ENCODE measurements at places on chromosomes 11 and 22. TPM values are rescaled to one million over a fixed set of nuclear protein-coding genes. Genes with fewer than 3 reads are reported as not detected.
A peak's percentile ranks its signal among the peaks of the same experiment; 100 is the strongest.

DNA sequence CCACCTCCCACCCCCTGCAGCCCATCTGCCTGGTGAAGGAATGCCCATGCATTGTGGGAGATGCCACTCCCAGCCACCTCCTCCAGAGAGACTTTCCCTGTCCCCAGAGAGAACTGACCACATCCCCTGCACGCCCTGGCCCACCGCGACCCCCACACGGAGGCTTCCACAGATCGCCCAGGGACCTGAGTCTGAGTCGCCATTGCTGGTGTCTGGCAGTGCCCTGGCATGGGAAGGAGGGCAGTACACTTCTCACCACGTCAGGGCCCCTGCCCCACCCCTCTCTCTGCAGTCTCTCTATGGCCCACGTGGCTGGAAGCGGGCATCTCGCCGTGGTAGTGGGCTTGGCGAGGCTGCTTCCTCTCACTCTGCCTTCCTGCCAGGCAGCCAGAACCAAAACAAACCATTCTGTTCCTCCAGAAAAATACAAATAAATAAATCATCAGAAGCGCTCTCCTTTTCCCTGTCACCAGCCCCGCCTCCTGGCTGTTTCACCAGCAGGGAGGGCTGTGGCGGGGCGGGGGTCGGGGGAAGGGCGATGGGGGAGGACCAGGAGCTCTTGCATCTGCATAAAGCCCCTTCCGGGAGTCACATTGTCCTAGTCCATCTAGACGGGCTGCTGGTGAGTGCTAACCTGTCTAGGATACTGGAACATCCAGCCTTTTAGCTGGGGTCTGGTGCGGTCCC is 20.9 kb downstream of the SHISAL1 start:
- H3K27ac ChIP-seq: no peak overlapping the region
- no peaks in the 10 kb centered on the region for H3K4me1 ChIP-seq
- DNase-seq: no peak
- H3K27me3 ChIP-seq: peaks cover 2% of the 10 kb centered on the region

The PHF21B gene
- 0.07 TPM for total RNA-seq

GRCh38 chr11:76810151-76810853 is 27.1 kb downstream of the TSKU start:
- H3K27ac ChIP-seq: peak overlapping the region; percentile 64
- H3K27me3 ChIP-seq: peaks cover 12% of the 10 kb centered on the region
- H3K36me3 ChIP-seq: no peaks in the 10 kb centered on the region
- peaks cover 26% of the 10 kb centered on the region for H3K4me1 ChIP-seq

DNA sequence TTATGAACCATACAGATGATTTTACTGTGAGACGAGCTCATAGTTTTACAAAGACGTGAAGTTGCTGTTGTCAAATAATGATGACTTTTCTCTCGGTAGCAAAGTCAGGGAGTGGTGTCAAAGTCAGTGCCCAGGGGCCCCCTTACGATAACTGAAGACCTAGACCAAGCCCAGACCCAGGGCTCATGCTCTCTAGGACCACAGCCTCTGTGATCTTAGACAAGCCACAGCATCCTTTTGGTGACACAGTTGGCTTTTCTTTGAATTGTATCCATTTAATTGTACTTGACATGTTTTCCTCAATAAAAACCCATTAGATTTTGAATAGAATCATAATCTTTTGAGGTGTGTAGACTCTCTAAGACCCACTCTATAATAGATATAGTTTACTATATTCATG is 17.9 kb upstream of the POGLUT3 start:
- no peak overlapping the region for H3K4me3 ChIP-seq
- H3K27me3 ChIP-seq: no peaks in the 10 kb centered on the region
- H3K36me3 ChIP-seq: peaks cover 1% of the 10 kb centered on the region
- no peaks in the 10 kb centered on the region for H3K4me1 ChIP-seq

DNA sequence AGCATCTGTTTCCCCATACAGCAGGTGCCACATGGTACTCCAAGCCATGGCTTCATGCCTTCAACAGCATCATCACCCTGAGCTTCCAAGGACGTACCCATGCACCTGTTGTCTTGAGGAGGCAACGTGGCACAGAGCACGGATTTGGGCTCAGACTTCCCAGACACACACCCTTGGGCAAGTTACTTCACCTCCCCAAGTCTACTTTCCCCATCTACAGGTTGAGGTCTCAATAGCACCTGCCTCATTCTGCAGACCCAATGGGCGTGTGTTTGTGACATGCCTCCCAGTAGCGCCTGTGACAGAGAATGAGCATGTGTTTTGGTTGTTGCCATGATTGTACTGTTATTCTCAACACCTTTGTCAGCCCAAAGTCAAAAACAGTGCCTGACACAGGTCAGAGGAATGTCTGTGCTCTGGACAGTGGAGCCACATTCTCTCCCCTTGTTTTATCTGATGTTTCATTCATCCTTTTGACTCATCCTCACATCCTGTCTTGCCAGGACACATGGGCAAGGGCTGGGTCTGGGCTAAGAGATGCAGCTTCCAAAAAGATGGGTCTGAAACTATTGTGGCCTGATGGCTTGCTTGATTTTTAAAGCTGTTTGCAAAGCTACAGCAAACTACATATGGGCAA is 53.4 kb upstream of the CCND1 start:
- H3K27ac ChIP-seq: no peak overlapping the region
- no peak overlapping the region for H3K4me3 ChIP-seq
- H3K27me3 ChIP-seq: peaks cover 14% of the 10 kb centered on the region
- no peaks in the 10 kb centered on the region for H3K4me1 ChIP-seq
- DNase-seq: no peak

DNA sequence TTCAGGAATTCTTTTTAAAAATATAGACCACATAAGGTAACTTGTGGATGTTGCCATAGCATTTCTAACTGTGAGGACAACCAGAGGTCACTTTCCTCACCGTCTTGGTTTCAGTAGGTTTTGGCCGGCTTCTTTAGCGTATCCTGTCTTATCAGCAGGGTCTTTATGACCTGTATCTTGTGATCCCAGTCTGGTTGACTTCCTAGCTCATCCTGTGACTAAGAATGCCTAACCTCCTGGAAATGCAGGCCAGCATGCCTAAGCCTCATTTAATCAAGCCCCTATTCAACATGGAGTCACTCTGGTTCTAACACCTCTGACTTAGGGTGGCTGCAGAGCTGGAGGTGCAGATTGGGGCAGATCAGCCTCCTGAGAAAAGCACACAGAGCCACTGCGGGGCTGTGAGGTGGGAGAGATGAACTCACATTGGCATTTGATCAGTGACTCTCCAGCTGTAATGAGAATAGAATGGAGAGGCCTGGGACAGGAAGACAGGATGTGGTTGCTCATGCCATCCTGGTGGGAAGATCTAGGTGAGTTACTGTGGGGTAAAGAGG is 41.1 kb upstream of the TOP3B start:
- peaks cover 5% of the 10 kb centered on the region for H3K27me3 ChIP-seq
- H3K4me3 ChIP-seq: no peak overlapping the region
- no peak for DNase-seq
- H3K36me3 ChIP-seq: no peaks in the 10 kb centered on the region
- H3K4me1 ChIP-seq: peaks cover 3% of the 10 kb centered on the region

The NPAS4 gene
- total RNA-seq: not detected

- no peaks in the 10 kb centered on the region for H3K36me3 ChIP-seq
- no peak overlapping the region for H3K27ac ChIP-seq
- DNase-seq: no peak
- no peaks in the 10 kb centered on the region for H3K4me1 ChIP-seq
- H3K4me3 ChIP-seq: no peak overlapping the region
- H3K27me3 ChIP-seq: peaks cover 3% of the 10 kb centered on the region
Measured at GRCh38 chr11:27196203-27196897, 155.7 kb downstream of the BBOX1 start.

DNA sequence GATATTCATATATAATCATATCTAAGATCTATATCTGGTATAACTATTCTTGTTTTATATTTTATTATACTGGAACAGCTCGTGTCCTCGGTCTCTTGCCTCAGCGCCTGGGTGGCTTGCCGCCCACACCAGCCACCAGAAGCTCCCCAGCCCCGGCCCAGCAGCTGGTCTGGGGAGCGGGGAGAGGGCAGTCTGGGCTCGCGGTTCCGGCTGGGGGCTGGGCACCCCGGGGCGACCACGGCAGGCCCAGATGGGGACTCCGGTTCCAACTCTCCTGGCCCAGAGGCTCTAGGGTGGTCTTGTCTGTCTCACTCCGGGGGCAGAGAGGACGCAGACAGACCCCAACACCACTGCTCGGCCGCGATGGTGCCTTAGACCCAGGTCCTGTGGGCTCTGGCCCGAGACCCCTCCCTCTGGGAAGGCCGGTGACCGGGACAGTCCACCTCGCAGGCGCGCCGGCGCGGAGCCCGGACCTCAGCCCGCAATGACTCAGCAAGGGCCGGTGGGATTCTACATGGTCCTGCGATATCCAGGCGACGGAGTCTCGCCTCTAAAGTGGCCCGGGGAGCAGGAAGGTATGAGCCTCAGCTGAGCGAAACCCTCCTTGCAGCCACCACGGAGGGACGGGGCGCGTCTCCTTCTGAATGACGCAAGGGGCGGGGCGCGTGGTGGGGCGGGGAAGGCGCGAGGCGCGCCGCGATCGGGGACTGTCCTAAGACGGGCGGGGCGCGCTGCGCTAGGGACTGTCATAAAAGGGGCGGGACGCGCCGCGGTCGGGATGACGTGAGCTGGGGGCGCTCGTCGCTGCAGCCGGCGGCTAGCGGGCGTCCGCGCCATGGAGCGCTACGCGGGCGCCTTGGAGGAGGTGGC is at the start of gene DGCR6:
TSS of gene DGCR6 (plus strand) at position 781 of the 870 bp plus-strand sequence. CDS start at position 836, 55 bp downstream.
- no peak for DNase-seq
- no peak within 1 kb of the TSS for H3K27ac ChIP-seq
- no peaks in the 10 kb centered on the region for H3K4me1 ChIP-seq
- no peaks in the 10 kb centered on the region for H3K36me3 ChIP-seq

GRCh38 chr11:2166091-2166851 is 5.3 kb upstream of the INS start:
- H3K36me3 ChIP-seq: no peaks in the 10 kb centered on the region
- H3K27me3 ChIP-seq: no peaks in the 10 kb centered on the region
- H3K27ac ChIP-seq: no peak overlapping the region
- no peak overlapping the region for H3K4me3 ChIP-seq

GRCh38 chr11:46315033-46315738 is 32.1 kb upstream of the DGKZ start:
- no peak overlapping the region for H3K27ac ChIP-seq
- no peaks in the 10 kb centered on the region for H3K36me3 ChIP-seq
- peaks cover 14% of the 10 kb centered on the region for H3K4me1 ChIP-seq
- DNase-seq: peak; percentile 93
- H3K4me3 ChIP-seq: no peak overlapping the region

The APOA5 gene
- total RNA-seq: not detected

The PAX6 gene
- total RNA-seq: not detected

The DEUP1 gene
- total RNA-seq: not detected

The LGR4 gene
- not detected for total RNA-seq

GRCh38 chr11:132448334-132448995 is 1078.0 kb downstream of the NTM start:
- H3K27me3 ChIP-seq: no peaks in the 10 kb centered on the region
- no peak for DNase-seq

- H3K4me1 ChIP-seq: peaks cover 11% of the 10 kb centered on the region
- no peak overlapping the region for H3K4me3 ChIP-seq
- H3K27ac ChIP-seq: no peak overlapping the region
- DNase-seq: no peak
- H3K27me3 ChIP-seq: peaks cover 7% of the 10 kb centered on the region
Measured at GRCh38 chr11:47366020-47366490, 12.3 kb downstream of the SPI1 start.

DNA sequence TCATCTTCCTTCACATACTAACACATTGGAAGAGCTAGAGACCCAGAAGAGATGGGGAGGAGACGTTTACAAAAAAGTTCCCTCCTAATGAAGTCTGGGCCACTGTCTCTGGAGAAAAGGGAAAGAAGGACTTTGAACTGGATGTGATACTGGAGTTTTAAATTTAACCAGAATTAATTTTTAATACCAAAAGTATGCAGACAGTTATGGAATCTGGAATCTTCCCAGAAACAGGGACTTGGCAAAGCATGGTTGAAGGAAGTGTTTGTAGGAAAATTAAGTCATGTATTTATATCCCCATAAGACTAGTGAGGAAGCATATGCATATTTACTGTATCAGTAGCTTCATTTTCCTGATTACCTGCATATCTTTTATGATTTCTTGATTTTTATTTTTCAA is 215.5 kb downstream of the TTC28 start:
- no peak for DNase-seq
- H3K4me3 ChIP-seq: no peak overlapping the region
- H3K27me3 ChIP-seq: peaks cover 2% of the 10 kb centered on the region
- H3K27ac ChIP-seq: no peak overlapping the region
- H3K36me3 ChIP-seq: no peaks in the 10 kb centered on the region

DNA sequence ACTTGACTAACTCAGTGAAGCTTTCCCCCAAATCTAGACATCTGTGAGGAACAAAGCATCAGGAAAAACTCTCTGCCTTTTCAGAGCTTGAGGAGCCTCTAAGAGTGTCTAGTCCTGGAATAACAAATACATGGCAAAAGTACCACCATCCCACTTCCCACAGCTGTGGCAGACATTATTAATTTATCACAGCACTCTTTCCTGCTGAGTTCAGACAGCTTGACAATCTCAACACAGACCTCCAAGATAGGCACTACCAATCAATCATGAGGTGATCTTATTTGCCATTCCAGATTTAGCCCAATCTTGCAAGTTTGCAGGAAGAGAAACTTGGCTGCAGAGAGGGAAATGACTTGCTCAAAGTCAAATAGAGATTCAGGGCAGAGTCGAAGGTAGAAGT is 202.8 kb downstream of the MN1 start:
- H3K4me1 ChIP-seq: no peaks in the 10 kb centered on the region
- no peak overlapping the region for H3K27ac ChIP-seq
- H3K36me3 ChIP-seq: no peaks in the 10 kb centered on the region
- no peak for DNase-seq
- H3K27me3 ChIP-seq: no peaks in the 10 kb centered on the region

- no peak overlapping the region for H3K27ac ChIP-seq
- H3K4me1 ChIP-seq: no peaks in the 10 kb centered on the region
Measured at GRCh38 chr11:8011371-8011770, 24.2 kb downstream of the EIF3F start.

DNA sequence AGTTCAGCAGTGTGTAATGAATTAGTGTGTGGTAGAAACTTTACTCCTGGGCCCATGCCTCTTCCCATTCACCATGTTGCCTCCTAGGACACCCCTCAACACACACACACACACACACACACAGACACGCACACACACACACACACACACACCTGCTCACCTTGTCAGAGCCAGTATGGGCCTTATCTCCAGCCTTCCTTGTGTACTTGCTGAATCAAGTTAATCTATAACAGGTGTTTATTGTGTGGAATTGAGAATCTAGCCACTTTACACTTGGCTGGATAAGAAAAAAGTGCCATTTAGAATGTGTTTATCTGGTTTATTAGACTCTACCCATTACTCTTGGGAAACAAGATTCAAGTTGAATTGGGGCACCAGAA is 14.5 kb upstream of the ZDHHC13 start:
- H3K36me3 ChIP-seq: no peaks in the 10 kb centered on the region
- H3K4me3 ChIP-seq: no peak overlapping the region
- no peak overlapping the region for H3K27ac ChIP-seq
- H3K27me3 ChIP-seq: peaks cover 9% of the 10 kb centered on the region

The PTGDR2 gene
- total RNA-seq: 0.14 TPM

All from activated CD4-positive, alpha-beta T cell treated with anti-CD3 and anti-CD28 coated beads, Interleukin-2, amount 10 ng/mL, durations not matched to agents 24 days and 14 days (primary cell).